GM10248 (cell line): ENCODE measurements at places on chromosomes 2 and 18.

DNA sequence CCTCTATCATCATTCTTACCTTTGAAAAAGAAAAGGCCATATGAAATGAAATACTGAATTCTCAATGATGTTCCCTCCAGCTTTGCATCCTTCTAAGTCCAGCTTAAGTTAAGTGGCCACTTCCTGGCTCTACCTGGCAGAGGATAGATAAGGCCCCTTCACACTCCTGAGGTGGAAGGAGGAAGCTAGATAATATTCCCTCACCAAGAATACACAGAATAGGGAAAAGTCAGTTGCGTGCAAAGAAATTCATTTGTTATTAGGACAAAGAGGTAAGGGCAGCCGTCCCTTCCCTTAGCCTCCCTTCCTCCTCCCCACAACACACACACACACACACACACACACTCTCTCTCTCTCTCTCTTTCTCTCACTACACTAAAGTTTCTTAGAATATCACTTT lies 37.5 kb downstream of the OLA1 start:
- DNase-seq = no peak

DNA sequence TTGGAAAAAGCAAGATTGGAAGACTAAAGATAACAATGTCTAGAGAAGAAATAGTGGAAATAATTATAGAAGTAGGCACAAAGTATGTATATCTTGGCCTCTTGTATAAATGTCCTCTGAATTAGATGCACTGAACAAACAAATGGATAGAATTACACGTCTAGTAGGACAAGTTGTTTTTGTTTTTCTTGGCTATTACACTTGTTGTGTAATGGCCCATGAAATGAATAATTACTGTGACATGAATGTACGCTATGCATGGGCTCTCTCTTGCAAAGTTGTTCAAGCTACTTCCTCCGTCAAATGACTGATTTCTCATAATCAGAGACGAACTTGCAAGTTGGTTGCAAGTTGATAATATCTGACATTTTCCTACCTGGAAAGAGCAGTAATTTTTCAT lies 126.2 kb downstream of the PDE1A start:
- DNase-seq = no peak

DNA sequence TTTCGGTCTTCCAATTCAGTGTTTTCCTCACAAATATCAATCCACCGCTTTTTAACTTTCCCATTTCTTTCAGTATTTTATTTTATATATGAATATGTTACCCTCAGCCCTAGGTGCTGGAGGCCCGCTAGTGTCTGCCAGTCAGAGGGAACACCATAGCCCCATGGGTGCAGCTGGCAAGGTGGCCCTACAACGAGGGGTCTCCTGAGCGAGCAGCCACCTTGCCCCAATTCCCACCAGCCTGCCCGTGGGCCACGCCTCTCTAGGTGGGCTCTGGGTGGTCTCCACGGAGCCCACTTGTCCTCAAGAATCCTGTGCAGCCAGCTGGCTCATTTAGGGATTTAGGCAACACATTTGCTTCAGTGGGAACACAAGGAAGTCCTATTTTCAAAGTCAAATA lies 72.5 kb upstream of the RGPD5 start:
- DNase-seq = no peak

GRCh38 chr2:37091873-37092272 lies 7.6 kb downstream of the GPATCH11 start:
- peak; percentile 29 for DNase-seq

GRCh38 chr2:130378206-130378897 lies 22.5 kb downstream of the PTPN18 start:
- no peak for DNase-seq

GRCh38 chr2:146997488-146997887 lies 847.3 kb upstream of the ACVR2A start:
- DNase-seq = no peak

DNA sequence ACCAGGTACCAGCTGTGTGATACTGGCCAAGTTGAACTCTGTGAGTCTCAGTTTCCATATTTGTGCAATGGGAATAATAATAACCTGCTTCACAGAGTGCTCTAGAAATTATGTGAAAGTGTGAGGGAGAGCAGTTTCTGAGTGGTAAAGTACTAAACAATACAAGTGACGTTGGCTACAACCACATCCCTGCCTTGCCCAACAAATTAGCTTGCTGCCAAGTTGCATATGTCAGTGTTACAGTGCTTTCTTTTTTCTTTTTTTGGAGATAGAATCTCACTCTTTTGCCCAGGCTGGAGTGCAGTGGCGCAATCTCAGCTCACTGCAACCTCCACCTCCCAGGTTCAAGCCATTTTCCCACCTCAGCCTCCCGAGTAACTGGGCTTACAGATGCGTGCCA lies 533.6 kb upstream of the MEX3C start:
- DNase-seq = no peak

GRCh38 chr2:49980774-49981173 lies 826.5 kb upstream of the FSHR start:
- DNase-seq = no peak
